T-helper 1 cell treated with Interleukin-12 subunit alpha and Interleukin-12 subunit beta and Interleukin-4 antibody, amounts not matched to agents 30 ng/mL and 1 ng/mL, for 36 hours (primary cell): ENCODE measurements at places on chromosomes 3 and 15. TPM values are rescaled to one million over a fixed set of nuclear protein-coding genes. Genes with fewer than 3 reads are reported as not detected.

ZBTB20 gene
- 10.2 and 11.5 TPM in 2 replicates for total RNA-seq

RSL24D1 gene
- 71.5 and 74.0 TPM in 2 replicates for total RNA-seq

ABCC5 gene
- total RNA-seq, result 20.9 and 22.4 TPM in 2 replicates

HCN4 gene
- not detected in 2 replicates for total RNA-seq

OR5K4 gene
- not detected in 2 replicates for total RNA-seq

CFAP91 gene
- total RNA-seq, result 0.17 and 0.20 TPM in 2 replicates

PLCB2 gene
- 178 TPM in 2 replicates for total RNA-seq

CCR3 gene
- total RNA-seq, result 0.24 and 0.27 TPM in 2 replicates

ARPP21 gene
- total RNA-seq, result not detected in 2 replicates

ALDH1A3 gene
- total RNA-seq, result not detected in 2 replicates

CCR8 gene
- 11.3 and 12.8 TPM in 2 replicates for total RNA-seq

DNAH12 gene
- 0.10 and 0.20 TPM in 2 replicates for total RNA-seq

IMPG2 gene
- total RNA-seq, result 0.51 and 0.54 TPM in 2 replicates

GRIP2 gene
- 0.05 and 0.10 TPM in 2 replicates for total RNA-seq

SIN3A gene
- 110 and 117 TPM in 2 replicates for total RNA-seq

ACAA1 gene
- total RNA-seq, result 78.4 and 85.8 TPM in 2 replicates

TM4SF18 gene
- total RNA-seq, result not detected in 2 replicates

BFSP2 gene
- 0.44 and 0.47 TPM in 2 replicates for total RNA-seq

RHOV gene
- 0.37 and 0.78 TPM in 2 replicates for total RNA-seq

TLNRD1 gene
- 35.8 and 37.0 TPM in 2 replicates for total RNA-seq

C3orf49 gene
- total RNA-seq, result not detected in 2 replicates

DGKG gene
- total RNA-seq, result 0.71 and 0.78 TPM in 2 replicates

C3orf18 gene
- 52.9 and 54.2 TPM in 2 replicates for total RNA-seq

TYRO3 gene
- 0.71 and 1.5 TPM in 2 replicates for total RNA-seq

ACTL6A gene
- 77.1 and 77.8 TPM in 2 replicates for total RNA-seq

RPP25 gene
- total RNA-seq, result 5.4 and 6.0 TPM in 2 replicates
